ENCODE measurements at places on chromosomes 3 and 15. TPM values are rescaled to one million over a fixed set of nuclear protein-coding genes. Genes with fewer than 3 reads are reported as not detected.

Gene EOMES
- not detected for total RNA-seq

Gene TRPM7
- 39.0 TPM for total RNA-seq

Gene GOLGA6B
- total RNA-seq, result not detected

Gene GOLGA8G
- not detected for total RNA-seq

Gene CADM2
- total RNA-seq, result 11.4 TPM

Gene LRRFIP2
- 68.5 TPM for total RNA-seq

Gene KCNMB3
- 2.0 TPM for total RNA-seq

Gene CPNE9
- 0.59 TPM for total RNA-seq

Gene CCDC71
- total RNA-seq, result 28.5 TPM

Gene GUCA1C
- not detected for total RNA-seq

Gene GPR160
- total RNA-seq, result 13.1 TPM

Gene GLDN
- total RNA-seq, result 0.52 TPM

Gene TOP2B
- total RNA-seq, result 198 TPM

Gene ADIPOQ
- total RNA-seq, result not detected

Gene CHRNA7
- total RNA-seq, result 5.3 TPM

Gene STARD9
- total RNA-seq, result 13.7 TPM

Gene KLHL40
- 0.12 TPM for total RNA-seq

Gene DLEC1
- total RNA-seq, result 3.2 TPM

Gene SLC12A1
- total RNA-seq, result 0.05 TPM

Gene KCNMB2
- 1.1 TPM for total RNA-seq

Gene PLA2G4F
- 3.2 TPM for total RNA-seq

Gene SERINC4
- total RNA-seq, result 0.14 TPM

Gene CHRFAM7A
- 0.55 TPM for total RNA-seq

Gene CYP1A2
- not detected for total RNA-seq

Gene ARHGEF26
- 7.8 TPM for total RNA-seq

Gene HES1
- 180 TPM for total RNA-seq

Gene DAZL
- total RNA-seq, result not detected

Gene SPTBN5
- 4.2 TPM for total RNA-seq

Gene FAIM
- total RNA-seq, result 11.0 TPM

Gene PPP2R3A
- 8.6 TPM for total RNA-seq

Gene FEM1B
- 54.2 TPM for total RNA-seq

Gene LDHAL6B
- not detected for total RNA-seq

Gene CLDN16
- total RNA-seq, result 0.10 TPM

Gene RIOX2
- total RNA-seq, result 22.3 TPM

Gene XCR1
- total RNA-seq, result 13.9 TPM

Gene PTH1R
- total RNA-seq, result 63.0 TPM

Gene DPPA2
- total RNA-seq, result 0.36 TPM

Gene FRMD5
- total RNA-seq, result 3.8 TPM

Gene DUOX2
- total RNA-seq, result 3.1 TPM

Gene ZNF860
- total RNA-seq, result 7.1 TPM

Gene CCDC13
- 2.4 TPM for total RNA-seq

Gene CELSR3
- 9.8 TPM for total RNA-seq

Gene TF
- 18.8 TPM for total RNA-seq

Gene TUBGCP4
- 25.5 TPM for total RNA-seq

Gene TP63
- 16.1 TPM for total RNA-seq

Gene TAGLN3
- 4.8 TPM for total RNA-seq

Gene LMAN1L
- not detected for total RNA-seq

Gene ROPN1
- not detected for total RNA-seq

Gene KBTBD12
- not detected for total RNA-seq

Gene CCR1
- 0.98 TPM for total RNA-seq

Gene MUC4
- total RNA-seq, result 2.4 TPM

Gene TMEM207
- not detected for total RNA-seq

Gene ETFA
- 149 TPM for total RNA-seq

Gene PRKCD
- total RNA-seq, result 37.4 TPM

All from type B pancreatic cell (in vitro differentiated cells).